ENCODE measurements at places on chromosomes 2 and 18.

- DNase-seq: no peak
Observed at GRCh38 chr18:75005626-75006025, 203.3 kb downstream of the PTGR3 start.

GRCh38 chr18:32771871-32772580 is 797 bp downstream of the KLHL14 start:
- DNase-seq: no peak

DNA sequence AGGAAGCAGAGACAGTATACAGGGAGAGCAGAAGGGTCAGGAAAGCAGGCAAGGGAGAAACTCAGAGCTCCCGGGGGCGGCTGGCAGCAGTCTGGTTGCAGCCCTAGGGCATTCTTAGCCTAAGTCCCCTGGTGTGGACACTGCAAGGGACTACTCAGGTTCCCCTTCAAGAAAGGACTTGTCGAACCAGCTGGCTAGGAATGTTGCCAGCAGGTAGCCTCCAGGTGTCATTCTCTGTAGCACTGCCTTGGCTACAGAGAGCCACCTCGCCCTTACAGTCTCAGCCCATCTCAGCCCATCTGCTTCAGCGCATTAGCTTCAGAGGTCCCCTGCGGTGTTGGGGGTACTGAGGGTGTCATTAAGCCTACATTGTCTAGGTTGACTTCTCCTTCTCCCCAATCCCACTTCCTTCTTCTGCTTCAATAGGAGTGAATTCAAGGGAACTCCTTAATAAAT is 11.3 kb upstream of the TMSB10 start:
- DNase-seq: peak; percentile 51

GRCh38 chr18:24446453-24446852 is 14.0 kb upstream of the HRH4 start:
- DNase-seq: no peak

- no peak for DNase-seq
Observed at GRCh38 chr18:25284281-25284680, 67.7 kb downstream of the ZNF521 start.

GRCh38 chr2:98142106-98142791 is 55.3 kb downstream of the VWA3B start:
- no peak for DNase-seq

- DNase-seq: no peak
Observed at GRCh38 chr2:113268621-113269360, 9.9 kb downstream of the PAX8 start.

- no peak for DNase-seq
Observed at GRCh38 chr2:237711458-237712150, 84.2 kb downstream of the LRRFIP1 start.

- no peak for DNase-seq
Observed at GRCh38 chr2:133333181-133333580, 235.1 kb downstream of the NCKAP5 start.

GRCh38 chr2:164523009-164523408 is 98.3 kb downstream of the GRB14 start:
- no peak for DNase-seq

DNA sequence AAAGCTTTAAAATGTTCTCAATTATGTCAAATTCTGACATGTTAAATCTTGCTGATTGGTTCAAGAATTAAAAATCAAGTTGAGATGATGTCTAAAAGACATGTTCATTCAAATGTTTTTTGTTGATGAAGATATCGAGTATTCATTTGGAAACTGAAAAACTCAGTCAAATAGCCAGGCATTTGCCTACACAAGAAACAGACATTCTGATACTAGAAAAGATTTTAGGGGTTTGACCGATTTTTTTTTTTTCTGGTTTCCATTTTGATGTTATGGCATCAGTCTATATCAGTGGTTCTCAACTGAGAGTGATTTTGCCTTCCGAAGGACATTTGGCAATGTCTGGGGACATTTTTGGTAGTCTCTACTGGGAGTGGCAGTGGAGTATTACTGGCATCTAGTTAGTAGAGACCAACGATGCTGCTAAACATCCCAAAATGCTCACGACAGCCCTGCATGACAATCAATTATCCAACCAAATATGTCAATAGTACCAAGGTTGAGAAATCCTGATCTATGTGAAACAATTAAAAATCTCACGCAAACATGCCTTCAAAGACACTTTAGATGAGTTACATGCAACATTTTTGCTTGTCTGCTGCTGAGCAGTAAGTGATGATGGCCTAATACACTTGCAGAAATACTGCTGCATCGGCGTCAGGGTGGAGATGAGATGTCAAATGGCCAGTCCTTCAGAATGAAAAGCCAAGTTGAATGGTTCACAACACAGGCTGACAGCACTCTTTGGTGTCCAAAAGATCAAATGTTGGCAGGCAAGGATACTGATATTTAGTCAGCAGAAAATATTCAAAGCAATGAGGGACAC is 12.5 kb downstream of the RASGRP3 start:
- no peak for DNase-seq

GRCh38 chr18:50458366-50458765 is 83.5 kb downstream of the SKA1 start:
- DNase-seq: no peak

DNA sequence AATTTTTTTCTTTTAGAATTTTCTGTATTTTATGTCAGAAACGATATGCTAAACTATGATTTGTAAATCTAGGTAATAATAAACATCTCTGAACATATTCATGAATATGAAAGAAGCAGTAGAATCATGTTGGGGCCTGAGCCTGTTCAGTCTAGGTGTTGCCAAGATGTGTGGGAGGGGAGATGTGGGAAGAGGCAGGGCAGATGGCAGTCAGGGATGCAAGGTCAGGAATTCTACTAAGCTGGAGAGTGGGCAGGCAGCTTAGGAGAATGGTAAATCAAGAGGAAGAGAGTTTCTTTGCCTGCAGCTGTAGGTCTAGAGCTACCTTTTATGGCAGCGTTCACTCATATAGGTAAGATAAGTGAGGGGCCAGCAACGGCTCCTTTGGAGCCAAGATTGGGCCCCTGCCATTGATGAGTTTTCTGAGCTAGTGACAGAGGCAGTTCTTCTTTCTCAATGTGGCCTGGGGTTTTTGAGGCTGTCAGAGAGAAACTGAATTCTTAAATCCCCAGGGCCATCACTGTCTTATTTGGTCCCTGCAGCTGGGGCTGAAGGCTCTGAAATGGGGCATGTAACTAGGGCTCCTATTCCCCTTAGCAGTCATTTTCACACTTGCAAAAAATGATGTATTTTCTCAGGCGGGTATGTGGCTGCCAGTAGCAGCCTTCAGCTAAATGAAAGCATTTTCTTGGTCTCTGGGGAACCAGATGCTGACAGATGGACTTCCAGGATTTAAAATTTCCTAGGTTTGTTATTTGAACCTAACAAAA is 232.8 kb downstream of the PIK3C3 start:
- no peak for DNase-seq

- DNase-seq: no peak
Observed at GRCh38 chr2:16357188-16357587, 308.4 kb downstream of the CYRIA start.

GRCh38 chr18:55627007-55627406 is 39.0 kb upstream of the TCF4 start:
- no peak for DNase-seq

DNA sequence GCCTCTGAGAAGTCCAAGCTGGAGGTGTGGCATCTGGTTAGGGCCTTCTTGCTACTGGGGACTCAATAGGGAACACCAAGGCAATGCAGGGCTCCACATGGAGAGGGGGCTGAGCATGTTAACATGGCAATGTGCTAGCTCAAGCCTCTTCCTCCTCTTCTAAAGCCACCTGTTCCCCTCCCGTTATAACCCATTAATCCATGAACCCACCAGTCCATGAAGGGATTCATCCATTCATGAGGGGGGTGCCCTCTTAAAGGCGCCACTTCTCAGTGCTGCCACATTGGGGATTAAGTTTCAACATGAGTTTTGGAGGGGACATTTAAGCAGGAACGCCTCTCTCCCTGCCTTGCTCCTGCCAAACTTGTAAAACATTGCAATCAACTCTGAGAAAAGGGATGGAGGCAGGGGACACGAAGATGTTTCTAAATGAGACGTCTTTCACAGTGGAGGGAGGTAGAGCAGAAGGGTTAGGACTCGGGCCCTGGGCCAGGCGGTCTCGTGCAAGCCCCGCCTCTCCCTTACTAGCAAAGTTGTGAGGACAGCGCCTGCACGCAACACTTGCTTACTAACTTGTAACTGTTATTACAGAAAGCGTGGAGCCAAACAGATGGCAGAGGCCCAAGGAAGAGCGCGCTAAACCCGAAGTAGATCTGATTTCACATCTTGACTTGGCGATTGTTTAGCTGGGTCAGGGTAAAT is 118.2 kb upstream of the ZNF516 start:
- DNase-seq: no peak

DNA sequence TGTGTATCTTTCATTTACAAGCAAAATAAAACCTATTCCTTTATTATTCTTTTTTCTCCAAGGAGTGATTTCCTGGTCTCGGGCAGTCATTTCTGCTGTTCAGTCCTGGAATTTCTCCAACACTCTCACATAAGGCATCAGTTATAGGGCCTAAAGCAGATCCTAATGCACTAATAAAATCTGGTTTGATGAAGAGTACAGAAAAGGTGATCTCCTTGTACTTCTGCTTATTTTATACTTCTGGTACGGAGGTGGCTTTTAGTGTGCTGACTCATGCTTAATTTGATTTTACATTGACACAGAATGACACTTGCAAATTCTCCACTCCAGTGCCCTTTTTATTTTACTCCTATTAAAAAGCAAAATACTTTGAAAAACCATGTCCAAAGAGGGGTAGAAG is 157.4 kb downstream of the DOK6 start:
- no peak for DNase-seq

DNA sequence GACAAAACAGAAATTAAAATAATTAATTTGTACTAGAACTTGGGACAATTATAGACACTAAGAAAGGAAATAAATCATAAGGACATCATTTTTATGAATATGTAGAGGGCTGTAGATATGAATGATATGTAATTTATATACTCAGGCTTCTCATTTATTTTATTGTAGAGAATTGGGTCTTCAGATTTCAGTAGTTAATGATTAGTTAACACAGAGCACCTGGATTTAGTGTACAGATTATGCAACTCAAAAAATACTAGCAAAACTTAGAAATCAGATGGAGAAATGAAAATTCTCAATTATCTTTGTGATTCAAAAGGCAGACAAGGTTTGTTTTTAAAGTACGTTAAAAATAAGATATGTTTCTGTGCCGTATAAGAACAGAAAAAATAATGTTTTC is 1311.7 kb upstream of the SLC39A10 start:
- no peak for DNase-seq

GRCh38 chr2:62335612-62336011 is 139.7 kb downstream of the B3GNT2 start:
- no peak for DNase-seq

- no peak for DNase-seq
Observed at GRCh38 chr2:224381521-224382279, 20.2 kb downstream of the FAM124B start.

DNA sequence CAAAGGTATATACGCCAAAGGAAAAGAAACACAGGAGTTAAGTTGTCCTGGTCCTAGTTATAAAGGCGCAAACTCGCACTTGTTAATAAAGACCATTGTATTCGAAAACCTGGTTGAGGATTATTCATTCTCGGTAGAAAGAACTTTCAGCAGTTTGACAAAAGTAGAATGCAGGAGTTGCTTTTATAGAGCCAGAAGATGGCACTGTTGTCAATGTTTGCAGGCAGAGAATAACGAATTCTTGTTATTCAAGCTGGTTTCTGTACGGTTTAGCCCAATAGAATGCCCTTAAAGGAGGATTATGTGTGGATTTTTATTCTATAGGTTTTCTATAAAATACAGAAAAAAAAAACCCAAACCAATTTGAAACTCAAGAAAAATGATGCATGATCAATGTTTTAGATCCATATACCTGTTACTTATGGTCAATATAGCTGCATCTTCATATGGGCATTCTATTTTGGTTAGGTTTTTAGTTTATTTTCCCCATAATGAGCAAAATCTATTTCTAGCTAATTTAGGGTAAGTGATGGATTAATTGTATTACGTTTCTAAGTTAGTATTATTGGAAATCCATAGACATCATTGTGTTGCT is 510.3 kb downstream of the PLCL1 start:
- DNase-seq: no peak

GRCh38 chr2:217192366-217192765 is 332.5 kb upstream of the TNP1 start:
- no peak for DNase-seq

DNA sequence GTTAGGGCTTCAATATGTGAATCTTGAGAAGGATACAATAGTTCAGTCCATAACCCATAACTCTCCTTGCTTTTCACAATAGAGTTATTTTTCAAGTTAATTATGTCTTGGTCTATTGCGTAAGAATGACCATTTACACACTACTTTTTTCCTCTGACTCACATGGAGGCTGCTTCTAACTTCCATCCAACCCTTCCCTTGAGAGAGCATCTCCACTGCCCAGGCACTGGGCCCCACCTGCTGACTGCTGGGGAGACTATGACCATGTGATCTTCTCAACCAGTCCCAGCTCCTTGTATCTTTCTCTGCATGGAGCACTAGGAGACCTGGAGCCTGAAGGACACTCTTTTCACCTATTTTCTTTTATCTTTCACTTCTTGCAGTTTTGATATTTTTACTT is 251.5 kb downstream of the GPD2 start:
- DNase-seq: no peak

All from ureter (tissue), 1 donor.